IMR-90 (cell line): ENCODE measurements at places on chromosomes 11 and 22. TPM values are rescaled to one million over a fixed set of nuclear protein-coding genes. Genes with fewer than 3 reads are reported as not detected.

- no peaks in the 10 kb centered on the region for H3K36me3 ChIP-seq
- no peak for DNase-seq
- no peak overlapping the region for H3K4me3 ChIP-seq
- H3K27ac ChIP-seq, result no peak overlapping the region
- no peaks in the 10 kb centered on the region for H3K4me1 ChIP-seq
Observed at GRCh38 chr11:117868088-117868487, 8.4 kb downstream of the FXYD6 start.

GRCh38 chr11:16781936-16782919 is 43.8 kb downstream of the C11orf58 start:
- H3K4me3 ChIP-seq, result no peak overlapping the region
- H3K36me3 ChIP-seq, result no peaks in the 10 kb centered on the region
- no peaks in the 10 kb centered on the region; the same call in 1 of the 2 replicates for H3K27me3 ChIP-seq

The PRR5L gene
- 3.3 and 3.6 TPM in 2 replicates for total RNA-seq

GRCh38 chr22:36921309-36922104 is 8.1 kb downstream of the CSF2RB start:
- DNase-seq, result no peak
- H3K27me3 ChIP-seq, result peaks cover 9% of the 10 kb centered on the region
- no peaks in the 10 kb centered on the region for H3K36me3 ChIP-seq
- H3K27ac ChIP-seq, result no peak overlapping the region
- H3K4me3 ChIP-seq, result no peak overlapping the region

The NXPE4 gene
- not detected in 2 replicates for total RNA-seq

- H3K36me3 ChIP-seq, result no peaks in the 10 kb centered on the region
- H3K4me3 ChIP-seq, result no peak overlapping the region
- H3K27me3 ChIP-seq, result no peaks in the 10 kb centered on the region
- H3K27ac ChIP-seq, result no peak overlapping the region
- H3K4me1 ChIP-seq, result no peaks in the 10 kb centered on the region; the same call in 1 of the 2 replicates
Observed at GRCh38 chr11:89347071-89347470, 144.1 kb downstream of the NOX4 start.

GRCh38 chr22:42915980-42916765 is 59.1 kb upstream of the ARFGAP3 start:
- no peak for DNase-seq
- no peak overlapping the region for H3K4me3 ChIP-seq
- H3K4me1 ChIP-seq, result peaks cover 6% of the 10 kb centered on the region
- no peaks in the 10 kb centered on the region; the same call in 1 of the 2 replicates for H3K36me3 ChIP-seq
- H3K27ac ChIP-seq, result no peak overlapping the region
- no peaks in the 10 kb centered on the region for H3K27me3 ChIP-seq

GRCh38 chr11:69369210-69369825 is 75.4 kb downstream of the MYEOV start:
- H3K4me3 ChIP-seq, result no peak overlapping the region
- no peak for DNase-seq
- H3K36me3 ChIP-seq, result no peaks in the 10 kb centered on the region
- no peaks in the 10 kb centered on the region for H3K27me3 ChIP-seq
- no peak overlapping the region for H3K27ac ChIP-seq
- H3K4me1 ChIP-seq, result peaks cover 7% of the 10 kb centered on the region

The RCOR2 gene
- 0.56 and 0.90 TPM in 2 replicates for total RNA-seq

DNA sequence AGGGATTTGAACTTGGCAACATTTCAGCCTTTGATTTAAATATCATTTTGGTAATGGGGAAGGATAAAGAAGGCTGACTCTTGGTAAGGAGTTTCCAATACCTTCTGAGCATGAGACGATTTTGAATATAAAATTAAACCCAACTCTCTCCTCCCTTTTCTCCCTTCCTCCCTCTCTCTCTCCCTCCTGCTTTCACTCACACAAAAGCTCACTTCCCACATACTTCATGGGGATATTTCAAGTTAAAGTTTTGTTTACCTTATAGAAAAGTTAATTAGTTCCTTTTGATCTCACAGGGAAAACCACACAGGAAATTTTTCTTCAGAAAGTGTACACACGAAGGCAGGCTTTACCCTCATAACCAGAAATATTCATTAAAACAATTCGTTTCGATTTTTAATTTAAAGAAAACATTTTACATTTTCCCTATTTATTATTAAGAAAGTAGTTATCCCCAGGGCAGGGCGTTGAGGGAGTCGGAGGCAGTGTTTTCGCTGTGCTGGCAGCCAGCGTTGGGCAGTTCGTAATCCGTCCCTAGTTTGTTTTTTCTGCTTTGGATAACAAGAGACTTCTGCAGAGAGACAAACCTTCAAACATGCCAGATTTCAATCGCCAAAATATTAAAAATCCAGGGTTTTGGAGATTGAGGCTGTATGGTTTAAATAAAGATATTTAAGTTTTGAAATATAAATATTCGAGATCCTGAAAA is 25.3 kb upstream of the ALX4 start:
- no peaks in the 10 kb centered on the region for H3K36me3 ChIP-seq
- peaks cover 68% of the 10 kb centered on the region for H3K27me3 ChIP-seq
- no peak for DNase-seq
- no peak overlapping the region for H3K4me3 ChIP-seq
- H3K4me1 ChIP-seq, result no peaks in the 10 kb centered on the region
- H3K27ac ChIP-seq, result no peak overlapping the region

GRCh38 chr11:67351275-67352005 is 1.9 kb downstream of the POLD4 start:
- H3K36me3 ChIP-seq, result peaks cover 3% of the 10 kb centered on the region; the same call in 1 of the 2 replicates
- DNase-seq, result peak; percentile 80
- no peak overlapping the region for H3K4me3 ChIP-seq
- H3K27me3 ChIP-seq, result no peaks in the 10 kb centered on the region
- H3K27ac ChIP-seq, result peak overlapping the region; percentile 22

GRCh38 chr11:119320776-119321524 is 4.0 kb upstream of the MCAM start:
- peak overlapping the region; percentile 29 for H3K4me3 ChIP-seq
- H3K36me3 ChIP-seq, result no peaks in the 10 kb centered on the region
- no peaks in the 10 kb centered on the region for H3K27me3 ChIP-seq
- peaks cover 37% of the 10 kb centered on the region for H3K4me1 ChIP-seq
- peak; percentile 65 for DNase-seq
- H3K27ac ChIP-seq, result peak overlapping the region; percentile 93

The EMID1 gene
- total RNA-seq, result 0.28 and 0.54 TPM in 2 replicates

The LRRC10B gene
- total RNA-seq, result not detected in 2 replicates

- no peak overlapping the region for H3K27ac ChIP-seq
- no peaks in the 10 kb centered on the region for H3K27me3 ChIP-seq
- DNase-seq, result no peak
- no peaks in the 10 kb centered on the region; the same call in 1 of the 2 replicates for H3K36me3 ChIP-seq
Observed at GRCh38 chr22:47021371-47022074, 259.1 kb downstream of the TBC1D22A start.

GRCh38 chr22:23397613-23398567 is 182.2 kb downstream of the IGLL1 start:
- H3K4me1 ChIP-seq, result peaks cover 4% of the 10 kb centered on the region; the same call in 1 of the 2 replicates
- no peak overlapping the region for H3K4me3 ChIP-seq
- H3K36me3 ChIP-seq, result no peaks in the 10 kb centered on the region
- DNase-seq, result no peak
- H3K27me3 ChIP-seq, result peaks cover 1% of the 10 kb centered on the region; the same call in 1 of the 2 replicates

DNA sequence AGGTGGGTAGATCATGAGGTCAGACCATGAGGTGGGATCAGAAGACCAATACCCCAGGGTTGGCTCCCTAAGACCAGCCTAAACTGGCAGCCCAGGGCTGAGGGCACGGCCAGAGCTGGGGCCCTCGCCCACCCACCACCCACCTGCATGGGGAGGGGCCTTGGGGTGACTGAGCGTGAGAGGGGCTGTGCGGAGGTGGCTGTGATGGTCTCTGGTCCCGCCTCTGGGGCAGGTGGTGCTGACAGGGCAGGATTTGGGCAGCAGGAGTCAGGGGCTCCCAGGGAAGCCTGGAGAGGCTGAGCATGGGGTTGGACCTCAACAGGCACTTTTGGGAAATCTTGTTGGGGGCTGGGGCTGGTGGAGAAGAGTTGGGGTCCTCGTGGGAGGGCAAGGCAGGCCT is 39.8 kb upstream of the MUC5AC start:
- peaks cover 20% of the 10 kb centered on the region; the same call in 1 of the 2 replicates for H3K27me3 ChIP-seq
- DNase-seq, result no peak
- H3K4me3 ChIP-seq, result no peak overlapping the region
- H3K4me1 ChIP-seq, result no peaks in the 10 kb centered on the region
- no peak overlapping the region for H3K27ac ChIP-seq
- H3K36me3 ChIP-seq, result no peaks in the 10 kb centered on the region

DNA sequence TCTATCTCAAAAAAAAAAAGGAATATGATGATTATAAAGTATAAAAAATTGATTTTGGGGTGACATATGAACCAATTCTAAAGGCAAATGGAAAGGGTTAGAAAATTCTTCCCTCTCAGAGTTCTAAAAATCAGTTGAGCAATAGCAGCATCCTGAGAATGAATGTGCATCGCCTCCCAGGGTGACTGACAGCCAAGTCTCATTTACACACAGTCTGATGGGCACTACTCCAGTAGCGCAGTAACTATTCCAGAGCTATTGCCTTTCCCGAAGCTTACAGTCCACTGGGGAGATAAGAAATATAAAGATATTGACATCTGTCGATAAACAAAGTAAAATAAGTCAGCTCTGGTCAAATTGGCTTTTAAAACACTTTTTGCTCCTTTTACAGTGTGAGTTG is 32.3 kb upstream of the SORL1 start:
- no peak for DNase-seq
- H3K36me3 ChIP-seq, result no peaks in the 10 kb centered on the region
- peaks cover 8% of the 10 kb centered on the region for H3K27me3 ChIP-seq
- no peak overlapping the region for H3K4me3 ChIP-seq
- no peak overlapping the region for H3K27ac ChIP-seq

The TIMM10 gene
- 70.0 and 96.8 TPM in 2 replicates for total RNA-seq

The SHISAL1 gene
- 1.1 and 1.4 TPM in 2 replicates for total RNA-seq

The FIBIN gene
- 5.7 and 7.5 TPM in 2 replicates for total RNA-seq

GRCh38 chr11:820655-821511 is 2.2 kb downstream of the PNPLA2 start:
- peak overlapping the region; percentile 87 for H3K4me3 ChIP-seq
- peak; percentile 56 for DNase-seq
- H3K4me1 ChIP-seq, result peaks cover 21% of the 10 kb centered on the region
- H3K27ac ChIP-seq, result peak overlapping the region; percentile 3; the same call in 1 of the 2 replicates

The TREH gene
- total RNA-seq, result not detected in 2 replicates

DNA sequence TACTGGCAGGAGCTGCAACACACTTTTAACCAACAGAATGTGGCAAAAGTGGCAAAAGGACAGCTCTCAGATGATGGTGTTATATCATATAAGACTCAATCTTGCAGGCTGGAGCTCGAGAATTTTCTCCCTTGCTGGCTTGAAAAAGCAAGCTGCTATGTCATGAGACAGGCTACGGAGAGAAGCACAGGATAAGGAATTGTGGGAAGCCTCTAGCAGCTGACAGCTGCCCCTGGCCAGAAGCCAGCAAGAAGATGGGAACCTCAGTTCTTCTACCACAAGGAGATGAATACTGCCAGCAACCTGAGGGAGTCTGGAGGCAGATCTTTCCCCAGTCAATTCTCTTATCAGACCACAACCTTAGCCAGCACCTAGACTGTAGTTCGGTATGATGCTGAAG is 24.6 kb downstream of the FXYD6 start:
- H3K4me3 ChIP-seq, result no peak overlapping the region
- H3K36me3 ChIP-seq, result no peaks in the 10 kb centered on the region
- no peak overlapping the region for H3K27ac ChIP-seq
- no peak for DNase-seq
- H3K4me1 ChIP-seq, result no peaks in the 10 kb centered on the region
- H3K27me3 ChIP-seq, result peaks cover 8% of the 10 kb centered on the region

DNA sequence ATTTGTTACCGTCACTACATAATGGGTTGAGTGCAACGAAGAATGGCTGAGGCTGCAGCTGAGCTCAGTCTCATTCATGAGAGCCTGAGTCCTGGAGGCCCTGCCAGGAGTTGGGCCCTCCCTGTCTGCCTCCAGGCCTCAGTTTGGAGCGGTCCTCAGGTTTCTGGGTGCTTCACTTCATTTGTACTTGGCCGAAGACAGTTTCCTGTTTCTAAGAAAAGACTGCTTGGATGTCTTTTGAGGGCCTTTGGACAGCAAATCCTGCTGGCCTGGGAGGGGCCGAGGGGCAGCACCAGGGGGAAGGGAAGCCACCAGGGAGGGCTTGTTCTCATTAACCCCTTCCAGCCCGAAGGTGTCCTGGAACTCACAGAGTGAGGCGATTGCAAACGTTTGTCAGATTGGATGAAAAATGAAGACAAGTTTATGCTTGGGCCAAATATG is 163.1 kb downstream of the ETS1 start:
- no peak overlapping the region for H3K4me3 ChIP-seq
- H3K27me3 ChIP-seq, result no peaks in the 10 kb centered on the region
- H3K4me1 ChIP-seq, result peaks cover 29% of the 10 kb centered on the region
- DNase-seq, result no peak

The GNAZ gene
- total RNA-seq, result 1.9 and 2.5 TPM in 2 replicates

DNA sequence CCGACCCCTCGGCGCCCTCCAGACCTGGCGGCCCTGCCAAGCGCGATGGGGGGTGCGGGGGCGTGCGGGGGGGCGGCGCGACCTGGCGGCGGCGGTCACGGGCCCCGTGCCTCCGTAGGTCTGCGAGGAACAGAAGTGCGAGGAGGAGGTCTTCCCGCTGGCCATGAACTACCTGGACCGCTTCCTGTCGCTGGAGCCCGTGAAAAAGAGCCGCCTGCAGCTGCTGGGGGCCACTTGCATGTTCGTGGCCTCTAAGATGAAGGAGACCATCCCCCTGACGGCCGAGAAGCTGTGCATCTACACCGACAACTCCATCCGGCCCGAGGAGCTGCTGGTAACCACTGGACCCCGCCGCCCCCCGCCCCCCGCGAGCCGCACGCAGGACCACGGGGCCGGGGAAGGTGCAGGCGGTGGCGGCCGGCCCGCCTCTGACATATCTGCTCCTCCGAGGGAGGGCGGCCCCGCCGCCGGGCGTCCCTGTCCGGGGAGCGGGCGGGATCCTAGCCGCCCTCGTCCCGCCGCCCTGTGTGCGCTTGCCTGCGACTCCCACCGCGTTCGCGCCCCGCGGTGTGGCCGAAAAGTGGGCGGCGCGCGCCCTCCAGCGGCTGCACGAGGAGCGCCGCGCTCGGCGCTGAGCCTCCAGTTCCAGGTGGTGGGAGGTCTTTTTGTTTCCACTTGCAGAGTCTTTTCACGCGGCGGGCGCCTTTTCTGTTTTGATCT is 2.1 kb downstream of the CCND1 start:
- peaks cover 21% of the 10 kb centered on the region for H3K4me1 ChIP-seq
- peaks cover 45% of the 10 kb centered on the region for H3K36me3 ChIP-seq
- peak overlapping the region; percentile 98 for H3K27ac ChIP-seq
- H3K27me3 ChIP-seq, result no peaks in the 10 kb centered on the region
- DNase-seq, result peak; percentile 74

The VWCE gene
- under 0.01 and 0.28 TPM in 2 replicates for total RNA-seq

DNA sequence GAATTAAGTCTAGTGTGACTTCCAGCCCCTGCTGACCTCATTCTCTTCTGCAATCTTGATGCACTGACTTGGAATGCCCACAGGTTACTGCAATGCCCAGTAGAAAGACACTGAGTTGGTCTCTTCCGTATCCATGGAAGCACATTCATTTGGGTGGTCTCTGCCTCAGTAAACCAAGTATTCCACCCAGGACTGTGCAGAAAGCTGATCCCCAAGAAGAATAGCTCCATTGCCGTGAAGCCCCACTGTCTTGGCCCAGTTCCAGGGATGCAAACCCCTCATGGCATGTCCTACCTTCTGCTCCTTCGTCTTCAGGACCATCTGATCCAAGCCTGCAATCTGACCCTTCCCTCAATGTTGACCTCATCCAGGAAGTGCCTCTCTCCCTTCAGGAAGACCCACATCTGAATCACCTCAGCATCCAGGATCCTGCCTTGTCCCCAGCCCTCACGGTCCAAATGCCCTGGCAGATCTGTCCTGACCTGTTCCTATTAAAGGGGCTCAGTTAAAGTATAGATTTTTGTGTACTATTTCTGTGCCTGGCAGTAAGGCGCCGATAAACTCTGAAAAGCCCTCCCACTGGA is 425.8 kb downstream of the SOX6 start:
- no peaks in the 10 kb centered on the region for H3K4me1 ChIP-seq
- no peaks in the 10 kb centered on the region for H3K36me3 ChIP-seq
- H3K27me3 ChIP-seq, result peaks cover 3% of the 10 kb centered on the region; the same call in 1 of the 2 replicates
